ENCODE measurements at places on chromosomes 16 and 17.

DNA sequence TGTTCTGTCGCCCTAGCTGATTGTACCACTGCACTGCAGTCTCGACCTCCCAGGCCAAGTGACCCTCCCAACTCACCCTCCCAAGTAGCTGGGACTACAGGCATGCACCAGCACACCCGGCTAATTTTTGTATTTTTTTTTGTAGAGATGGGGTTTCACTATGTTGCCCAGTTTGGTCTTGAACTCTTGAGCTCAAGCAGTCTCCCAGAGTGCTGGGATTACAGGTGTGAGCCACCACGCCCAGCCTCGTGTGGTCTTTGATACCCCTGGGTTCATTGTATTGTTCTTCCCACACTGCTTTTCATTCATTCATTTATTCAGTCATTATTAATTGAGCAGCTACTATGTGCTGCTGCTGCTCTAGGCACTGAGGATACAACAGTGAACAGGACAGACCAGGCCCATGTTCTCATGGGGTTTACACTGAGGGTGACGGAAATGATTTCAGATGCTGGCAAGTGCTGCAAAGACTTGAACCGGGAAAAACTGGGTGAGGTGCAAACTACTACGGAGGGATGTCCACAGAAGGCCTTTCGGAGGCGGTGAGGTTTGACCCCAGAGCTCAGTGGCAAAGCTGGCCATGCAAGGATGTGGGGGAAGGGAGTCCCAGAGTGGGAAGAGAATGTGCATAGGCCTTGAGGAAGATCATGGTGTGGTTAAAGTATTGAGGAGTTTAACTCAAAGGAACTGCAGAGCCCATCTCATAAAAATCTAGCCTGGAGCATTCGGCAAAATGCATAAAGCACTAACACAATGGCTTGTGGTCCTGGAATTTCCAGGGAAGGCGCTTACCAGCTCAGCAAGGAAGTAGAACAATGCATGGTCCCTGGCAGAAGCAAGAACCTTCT lies 10.9 kb downstream of the ABCC1 start:
- DNase-seq: no peak

DNA sequence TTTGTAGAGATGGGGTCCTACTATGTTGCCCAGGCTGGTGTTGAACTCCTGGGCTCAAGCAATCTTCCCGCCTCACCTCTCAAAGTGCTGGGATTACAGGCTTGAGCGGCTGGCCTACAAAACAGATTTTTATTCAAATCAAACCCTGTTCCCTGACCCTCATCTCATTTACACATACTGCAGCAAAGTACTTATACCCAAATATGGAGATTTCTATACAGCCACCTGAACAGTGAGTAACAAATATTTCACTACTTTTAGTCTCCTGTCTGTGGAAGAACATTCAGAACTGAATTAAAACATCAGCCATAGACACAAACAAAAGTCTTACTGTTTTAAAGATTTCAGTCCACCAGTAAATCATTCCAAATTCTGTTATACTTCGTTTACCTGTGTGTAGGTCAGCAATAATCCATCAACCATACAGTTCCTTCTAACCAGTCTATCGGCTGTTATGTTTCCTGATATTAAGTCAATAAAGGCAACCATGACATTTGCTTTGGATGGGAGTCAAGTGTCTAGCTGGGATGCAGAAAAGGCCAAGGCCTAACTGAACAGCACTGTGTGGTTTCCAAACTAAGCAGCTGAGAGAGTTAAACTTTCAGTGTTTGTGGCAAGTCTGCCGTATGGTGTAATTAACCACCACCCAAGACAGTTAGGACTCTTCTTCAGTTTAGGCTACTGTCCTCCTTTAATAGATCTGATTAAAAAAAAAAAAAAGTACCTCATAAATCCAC lies 22.3 kb downstream of the ERN1 start:
- no peak for DNase-seq

GRCh38 chr16:57724531-57724930 lies 11.0 kb upstream of the KATNB1 start:
- DNase-seq: no peak

DNA sequence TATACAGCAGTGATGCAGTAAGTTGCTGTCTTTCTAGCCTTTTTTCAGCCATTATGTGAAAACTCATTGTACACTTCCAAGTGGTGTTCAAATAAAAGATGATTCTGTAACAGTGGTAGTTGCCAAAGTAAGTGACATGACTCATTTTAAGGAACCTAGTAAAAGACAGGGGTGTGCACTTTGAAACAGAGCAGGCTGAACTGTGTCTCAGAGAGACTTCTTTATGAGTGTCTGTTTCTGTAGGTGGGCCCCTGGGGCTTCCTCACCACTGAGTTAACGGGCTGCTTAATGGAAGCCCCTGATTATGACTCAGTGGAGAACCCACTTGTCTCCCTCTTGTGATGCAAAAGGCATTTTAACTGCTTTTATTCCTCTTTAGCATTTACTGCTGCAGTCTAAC lies 147.3 kb downstream of the PCTP start:
- no peak for DNase-seq

GRCh38 chr16:477301-478157 lies 50.0 kb upstream of the CAPN15 start:
- no peak for DNase-seq

DNA sequence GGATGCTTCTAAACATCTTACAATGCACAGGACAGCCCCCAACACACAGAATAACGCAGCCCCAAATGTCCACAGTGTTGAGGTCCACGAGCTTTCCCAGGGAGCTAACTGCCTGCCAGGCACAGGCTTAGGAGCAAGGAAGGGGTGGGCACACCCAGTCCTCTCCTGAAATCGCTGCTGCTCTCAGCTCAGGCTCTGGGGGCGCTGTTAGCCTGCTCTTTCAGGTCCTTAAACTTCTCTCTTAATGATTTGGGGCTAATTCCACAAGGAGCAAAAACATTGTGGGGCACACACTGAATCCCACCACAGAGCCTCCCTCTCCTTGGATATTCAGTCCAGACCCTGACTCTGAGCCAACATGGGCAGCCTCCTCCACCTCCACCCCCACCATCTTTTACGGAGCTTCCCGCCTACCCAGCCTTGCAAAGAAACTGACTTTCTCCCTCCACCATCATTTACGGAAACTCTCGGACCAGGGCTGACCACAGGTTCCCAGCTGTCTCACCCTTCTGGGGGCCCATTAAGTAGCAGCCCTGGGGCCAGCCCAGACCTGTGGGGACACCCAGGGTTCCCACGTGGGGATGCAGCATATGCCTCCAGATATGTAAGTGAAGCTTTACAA lies 1.1 kb downstream of the CD300H start:
- DNase-seq: peak; percentile 19

DNA sequence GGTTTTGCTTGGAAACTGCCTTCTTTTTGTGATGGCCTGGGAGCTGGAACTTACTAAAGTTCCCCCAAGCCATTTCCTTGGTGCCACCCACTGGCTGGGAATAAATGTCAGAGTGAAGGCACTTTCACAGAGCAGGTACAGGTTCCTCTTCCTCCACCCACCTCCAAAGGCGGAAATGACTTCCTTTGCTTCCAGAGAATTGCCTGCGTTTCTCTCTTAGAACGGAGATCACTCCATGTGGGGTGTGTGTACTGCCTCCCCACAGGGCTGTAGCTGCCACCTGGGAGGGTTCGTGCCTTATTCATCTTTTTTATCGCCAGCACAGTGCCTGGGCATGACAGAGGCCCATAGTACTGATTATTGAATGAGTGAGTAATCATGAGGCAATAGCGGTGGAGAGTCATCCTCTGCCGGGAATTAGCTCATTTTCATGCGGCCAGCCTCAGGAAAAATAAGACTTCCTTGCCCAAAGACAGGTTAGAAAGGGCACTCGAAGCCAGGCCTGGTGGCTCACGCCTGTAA lies 32.2 kb upstream of the HAS3 start:
- no peak for DNase-seq

DNA sequence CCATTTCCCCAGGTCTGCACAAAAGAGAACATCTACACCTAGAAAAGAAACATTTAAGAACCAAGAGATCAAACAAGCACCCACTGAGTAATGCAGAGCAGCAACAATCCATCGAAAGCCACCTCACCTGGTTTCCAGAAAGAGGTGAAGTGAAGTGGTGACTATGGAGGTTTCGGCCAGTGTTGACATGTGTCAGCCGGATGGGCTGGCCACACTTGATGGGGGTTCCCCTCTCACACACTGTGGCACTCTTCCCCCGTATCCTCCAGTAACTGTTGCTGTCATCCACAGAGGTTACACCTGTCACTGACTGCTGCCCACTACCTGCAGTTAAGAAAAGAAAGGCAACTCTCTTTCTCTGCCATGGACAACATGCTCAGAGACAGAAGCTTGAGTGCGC lies 6.5 kb downstream of the SDF2 start:
- DNase-seq: no peak

DNA sequence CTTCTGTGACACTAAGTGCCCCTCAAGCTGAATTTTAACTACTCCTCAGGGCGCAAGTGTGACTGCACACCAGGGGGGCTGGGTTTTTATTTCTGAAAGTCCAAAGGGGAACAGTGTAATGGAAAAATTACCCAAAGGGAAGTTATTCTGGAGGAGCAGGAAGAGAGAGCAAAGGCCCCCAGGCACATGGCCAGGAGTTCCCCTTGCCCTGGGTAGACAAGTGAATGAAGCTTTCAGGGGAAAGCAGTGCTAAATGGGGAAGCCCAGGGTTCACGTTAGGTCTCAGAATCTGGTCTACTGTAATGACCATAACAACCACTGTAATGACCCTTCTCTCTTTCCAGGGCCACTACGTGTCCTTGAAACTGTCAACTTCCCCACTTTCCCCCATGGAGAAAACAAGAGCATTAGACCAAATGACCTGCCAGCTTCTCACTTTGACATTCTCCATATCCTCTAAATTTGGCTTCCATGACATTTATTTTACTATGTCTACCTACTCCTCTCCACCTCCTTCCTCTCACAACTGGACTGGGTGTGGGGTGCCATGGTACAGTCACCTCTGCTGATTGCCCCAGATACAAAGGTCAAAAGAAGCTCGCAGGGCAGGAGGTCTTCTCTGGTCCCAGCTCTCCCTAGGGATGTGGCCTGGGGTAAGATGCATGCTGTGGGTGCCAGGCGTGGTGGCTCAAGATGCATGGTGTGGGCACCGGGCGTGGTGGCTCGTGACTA lies 34.1 kb upstream of the MMP2 start:
- DNase-seq: no peak

- DNase-seq: no peak
Measured at GRCh38 chr16:24834459-24835335, 11.1 kb upstream of the SLC5A11 start.

DNA sequence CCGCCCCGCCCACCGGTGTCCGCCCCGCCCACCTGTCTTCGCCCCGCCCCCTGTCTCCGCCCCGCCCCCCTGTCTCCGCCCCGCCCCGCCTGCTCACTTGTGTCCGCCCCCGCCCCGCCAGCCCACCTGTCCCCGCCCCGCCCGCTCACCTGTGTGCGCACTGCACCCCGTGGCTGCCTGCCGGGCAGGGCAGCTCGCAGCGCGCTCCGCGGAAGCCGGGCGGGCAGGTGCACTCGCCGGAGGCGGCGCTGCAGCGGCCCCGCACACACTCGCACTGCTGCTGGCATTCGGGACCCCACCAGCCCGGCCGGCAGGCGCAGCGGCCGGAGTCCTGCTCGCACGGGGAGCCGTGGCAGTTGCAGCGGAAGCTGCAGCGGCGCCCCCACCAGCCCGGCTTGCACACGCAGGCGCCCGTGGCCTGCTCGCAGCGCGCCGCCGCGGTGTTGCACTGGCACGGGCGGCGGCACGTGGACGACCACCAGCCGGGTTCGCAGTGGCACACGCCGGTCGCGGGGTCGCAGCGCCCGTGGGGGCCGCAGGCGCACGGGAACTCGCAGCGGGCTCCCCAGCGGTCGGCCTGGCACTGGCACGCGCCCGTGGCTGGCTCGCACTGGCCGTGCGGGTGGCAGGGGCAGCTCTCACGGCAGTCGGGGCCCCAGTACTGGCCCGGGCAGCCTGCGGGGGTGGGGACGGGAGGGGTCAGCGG lies 2.1 kb downstream of the SCARF1 start:
- peak; percentile 65 for DNase-seq

DNA sequence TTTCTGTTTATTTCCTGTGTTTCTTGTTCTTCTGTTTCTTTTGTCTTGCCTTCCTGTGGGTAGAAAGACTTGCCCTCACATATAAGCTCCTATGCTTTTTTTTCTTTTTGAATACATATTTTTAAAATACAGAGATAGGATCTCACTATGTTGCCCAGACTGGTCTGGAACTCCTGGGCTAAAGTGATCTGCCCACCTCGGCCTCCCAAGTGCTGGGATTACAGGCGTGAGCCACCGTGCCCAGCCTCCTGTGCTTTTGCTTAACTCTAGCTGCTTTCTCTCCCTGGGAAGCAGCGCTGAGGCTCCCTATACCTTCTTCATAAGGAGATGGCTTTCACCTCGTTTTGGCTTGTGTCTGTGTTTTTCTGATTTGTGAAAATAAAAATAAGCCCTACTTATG lies 93.4 kb upstream of the FA2H start:
- DNase-seq: no peak

GRCh38 chr16:15919331-15919730 lies 30.1 kb upstream of the ABCC1 start:
- no peak for DNase-seq

GRCh38 chr17:59338498-59338897 lies 7.0 kb downstream of the YPEL2 start:
- no peak for DNase-seq

- no peak for DNase-seq
Measured at GRCh38 chr17:29575511-29576213, 7.2 kb downstream of the TP53I13 start.

- no peak for DNase-seq
Measured at GRCh38 chr17:80802626-80803450, 188.8 kb upstream of the CHMP6 start.

- no peak for DNase-seq
Measured at GRCh38 chr16:5854027-5854426, 756.4 kb upstream of the EEF2KMT start.

DNA sequence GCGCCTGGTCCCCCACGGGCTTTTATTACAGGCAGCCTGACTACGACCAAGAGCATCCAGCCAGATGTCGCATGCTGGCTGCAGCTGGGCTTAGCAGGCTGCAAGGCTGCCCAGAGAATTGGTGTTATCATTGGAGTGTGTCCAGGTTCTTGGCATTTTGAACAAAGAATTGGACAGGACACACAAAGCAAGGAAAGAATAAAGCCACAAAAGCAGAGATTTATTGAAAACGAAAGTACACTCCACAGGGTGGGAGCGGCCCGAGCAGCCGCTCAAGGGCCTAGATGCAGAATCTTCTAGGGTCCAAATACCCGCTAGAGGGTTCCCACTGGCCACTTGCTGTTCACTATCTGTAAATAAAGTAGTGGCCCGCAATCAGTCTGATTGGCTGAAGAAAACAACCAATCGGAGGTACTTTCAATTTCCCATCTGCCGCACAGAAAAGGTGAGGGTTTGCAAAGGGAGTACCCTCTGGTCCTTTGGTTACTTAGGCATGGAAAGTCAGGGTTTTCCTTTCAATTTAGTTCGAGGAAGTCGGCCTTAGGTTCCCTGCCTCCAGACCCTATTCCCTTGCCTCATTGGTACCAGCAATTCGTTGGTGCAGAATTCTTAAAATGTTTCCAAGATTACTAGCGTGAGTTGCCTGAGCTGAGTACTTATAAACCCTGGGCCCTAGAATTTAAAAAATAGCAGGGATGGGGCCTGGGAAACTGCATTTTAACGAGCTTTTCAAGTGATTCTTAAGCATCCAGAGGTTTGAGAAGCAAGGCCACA lies 38.5 kb upstream of the CNEP1R1 start:
- DNase-seq: no peak

Measured in CD4-positive, alpha-beta T cell (primary cell).